ENCODE measurements at places on chromosomes 2 and 18. TPM values are rescaled to one million over a fixed set of nuclear protein-coding genes. Genes with fewer than 3 reads are reported as not detected.

FBXO41 gene
- 11.5 TPM for total RNA-seq

PELI1 gene
- total RNA-seq = 35.1 TPM

KIF5C gene
- 0.74 TPM for total RNA-seq

ZSWIM2 gene
- not detected for total RNA-seq

ANKRD30B gene
- not detected for total RNA-seq

SRD5A2 gene
- not detected for total RNA-seq

ANKRD30BL gene
- 2.2 TPM for total RNA-seq

NETO1 gene
- total RNA-seq = 12.1 TPM

LTBP1 gene
- 2.2 TPM for total RNA-seq

ITPRID2 gene
- total RNA-seq = 141 TPM

TRIM43 gene
- not detected for total RNA-seq

DHRS9 gene
- not detected for total RNA-seq

KIF1A gene
- 330 TPM for total RNA-seq

TSPYL6 gene
- total RNA-seq = not detected

TMEM247 gene
- total RNA-seq = not detected

MAT2A gene
- total RNA-seq = 355 TPM

Data from A673 (cell line).